ENCODE measurements at places on chromosomes 5 and 9.

- DNase-seq = no peak
Measured at GRCh38 chr9:27880156-27880555, 306.9 kb upstream of the C9orf72 start.

DNA sequence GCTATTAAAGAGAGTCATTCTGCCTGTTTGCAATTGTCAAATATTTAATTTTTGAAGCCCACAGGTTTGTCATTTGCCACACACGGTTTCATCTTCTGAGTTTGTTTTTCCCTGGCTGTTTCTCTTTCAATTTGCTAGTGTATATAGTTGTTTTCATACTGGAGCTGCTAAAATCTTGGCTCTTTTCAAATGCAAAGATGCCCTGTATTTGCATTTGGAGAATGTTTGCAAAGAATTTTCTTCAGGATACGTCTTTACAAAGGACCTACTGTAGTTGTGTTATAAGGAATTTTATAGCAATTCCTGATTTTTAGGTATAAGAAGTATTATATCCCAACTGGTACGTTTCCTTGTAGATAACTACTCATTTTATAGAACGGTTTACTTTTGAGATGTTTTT, 48.0 kb downstream of the IZUMO3 start:
- DNase-seq = no peak

- no peak for DNase-seq
Measured at GRCh38 chr9:132224645-132225044, 62.8 kb downstream of the NTNG2 start.

DNA sequence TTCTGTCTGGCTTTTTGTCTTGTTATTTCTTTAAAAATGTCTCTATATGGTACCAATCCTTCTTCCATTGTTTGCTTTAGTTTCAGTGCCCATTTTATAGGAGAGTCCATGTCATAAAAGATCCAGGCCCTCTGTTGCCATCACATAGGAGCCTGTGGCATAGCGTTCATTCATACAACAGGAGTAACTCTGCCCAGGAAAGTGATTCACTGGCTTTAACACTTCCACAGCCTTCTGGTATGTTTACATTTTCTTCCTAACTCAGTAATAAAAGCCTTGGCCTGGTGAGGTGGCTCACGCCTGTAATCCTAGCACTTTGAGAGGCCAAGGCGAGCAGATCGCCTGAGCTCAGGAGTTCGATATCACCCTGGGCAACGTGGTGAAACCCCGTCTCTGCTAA, 519.3 kb upstream of the PTGER4 start:
- no peak for DNase-seq

DNA sequence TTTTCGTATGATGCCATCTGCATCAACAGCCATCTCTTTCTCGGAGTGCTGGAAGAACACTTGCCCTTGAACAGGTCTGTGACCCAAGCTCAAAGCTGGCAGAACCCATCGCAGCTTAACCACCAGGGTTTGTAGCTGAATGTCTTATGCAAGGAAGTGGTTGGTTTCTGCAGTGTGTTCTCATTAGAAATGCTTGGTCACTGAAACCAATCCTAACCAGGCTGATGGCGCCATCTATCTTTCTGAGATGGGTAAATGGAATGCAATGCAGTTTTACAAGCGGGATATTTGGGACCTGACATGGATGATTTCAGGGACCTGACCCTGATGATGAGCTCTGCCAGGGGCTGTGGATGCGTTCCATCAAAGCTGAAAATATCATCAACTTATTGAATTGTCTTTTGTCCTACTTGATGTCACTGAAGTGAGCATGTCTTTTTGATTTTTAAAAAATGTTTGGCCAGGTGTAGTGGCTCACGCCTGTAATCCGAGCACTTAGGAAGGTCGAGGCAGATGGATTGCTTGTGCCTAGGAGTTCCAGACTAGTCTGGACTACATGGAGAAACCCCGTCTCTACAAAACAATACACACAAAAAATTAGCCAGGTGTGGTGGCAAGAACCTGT, 28.7 kb downstream of the DMRT3 start:
- peak; percentile 66 for DNase-seq

DNA sequence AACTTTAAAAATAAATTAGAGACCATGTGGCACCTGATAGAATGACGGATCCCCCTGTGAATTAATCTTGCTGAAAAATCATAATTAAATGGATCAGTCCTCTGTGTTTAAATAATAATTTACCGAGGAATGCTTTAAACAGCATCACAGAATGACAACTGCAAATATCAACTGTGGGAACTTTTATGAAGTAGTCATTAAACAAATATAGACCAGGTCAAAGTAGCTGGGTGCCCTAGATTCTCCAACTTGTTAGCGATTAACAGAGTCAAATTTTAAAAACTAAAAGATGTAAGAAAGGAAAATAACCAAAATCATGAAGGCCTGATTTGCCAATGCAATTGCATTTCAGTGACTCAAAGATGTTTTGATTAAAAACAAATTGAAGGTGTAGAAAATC, 933.4 kb downstream of the PTPRD start:
- no peak for DNase-seq

DNA sequence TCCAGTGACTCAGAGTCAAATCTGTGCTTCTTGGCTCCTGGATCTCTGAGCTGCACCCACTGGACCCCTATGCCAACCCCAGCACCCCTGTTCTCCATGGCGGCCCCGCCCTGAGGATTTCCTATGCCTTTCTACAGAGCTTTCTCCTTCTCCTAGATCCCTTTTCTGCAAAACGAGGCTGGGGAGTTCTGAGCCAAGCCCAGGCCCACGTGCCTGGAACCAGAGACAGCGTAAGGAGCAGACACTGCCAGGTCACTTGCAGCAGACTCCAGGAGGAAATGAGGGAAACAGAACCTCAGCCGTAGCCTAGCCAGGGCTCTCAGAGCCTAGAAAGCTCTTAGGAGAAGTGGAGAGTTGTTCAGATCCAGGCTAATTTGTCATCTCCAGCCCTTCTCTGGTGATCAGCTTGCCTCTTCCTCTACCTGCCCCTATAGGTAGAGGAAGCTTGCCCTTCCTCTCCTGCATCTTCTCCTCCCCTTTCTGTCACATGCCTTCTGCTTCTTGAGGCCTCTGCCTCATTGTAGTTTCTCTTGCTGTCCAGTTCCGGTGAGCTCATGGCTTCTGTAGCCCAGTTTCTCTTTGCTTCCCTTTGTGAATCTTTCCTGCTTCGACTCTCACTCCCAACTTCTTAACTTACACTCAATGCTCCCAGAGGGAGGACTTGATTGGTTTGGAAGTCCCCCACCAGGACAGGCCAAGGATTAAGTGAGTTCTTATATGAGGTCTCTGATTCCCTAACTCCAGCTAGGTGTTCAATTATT, 163.4 kb downstream of the RGS3 start:
- no peak for DNase-seq

DNA sequence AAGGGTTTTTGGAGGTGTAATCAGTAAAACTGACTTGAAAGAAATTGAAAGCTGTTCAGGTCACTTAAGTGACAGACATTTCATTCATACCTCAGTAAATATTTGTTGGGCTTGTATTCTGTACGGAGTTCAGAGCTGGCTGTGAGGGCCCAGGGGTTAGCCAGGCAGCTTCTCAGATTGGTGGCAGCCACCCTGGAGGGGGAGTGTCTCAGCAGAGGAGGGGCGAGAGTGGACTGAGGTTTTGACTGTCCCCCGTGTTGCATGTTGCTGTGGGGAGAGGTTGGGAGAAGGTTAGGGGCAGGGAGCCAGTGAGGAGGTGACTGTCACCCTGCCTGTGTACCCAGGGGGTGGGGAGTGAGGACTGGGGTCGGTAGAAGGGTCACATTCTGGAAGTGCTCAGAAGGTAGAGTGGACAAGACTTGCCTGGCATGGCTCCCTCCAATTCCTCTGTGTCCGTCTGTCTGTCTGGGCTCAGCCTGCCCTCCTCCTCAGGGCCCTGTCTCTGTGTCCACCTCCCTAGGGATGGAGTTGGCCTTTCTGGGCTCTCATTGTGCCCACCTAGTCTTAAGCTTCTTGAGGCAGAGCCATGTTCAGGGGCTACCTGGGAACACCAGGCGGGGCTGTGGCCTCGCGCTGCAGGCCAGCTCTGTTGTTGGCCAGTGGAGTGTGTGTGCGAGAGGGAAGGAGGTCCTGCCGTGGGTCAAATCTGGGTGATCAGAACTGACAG, 4.4 kb downstream of the PHF2 start:
- no peak for DNase-seq

GRCh38 chr9:92754091-92754745, 10.4 kb downstream of the BICD2 start:
- no peak for DNase-seq

- DNase-seq = no peak
Measured at GRCh38 chr9:105497704-105498103, 49.9 kb downstream of the FSD1L start.

DNA sequence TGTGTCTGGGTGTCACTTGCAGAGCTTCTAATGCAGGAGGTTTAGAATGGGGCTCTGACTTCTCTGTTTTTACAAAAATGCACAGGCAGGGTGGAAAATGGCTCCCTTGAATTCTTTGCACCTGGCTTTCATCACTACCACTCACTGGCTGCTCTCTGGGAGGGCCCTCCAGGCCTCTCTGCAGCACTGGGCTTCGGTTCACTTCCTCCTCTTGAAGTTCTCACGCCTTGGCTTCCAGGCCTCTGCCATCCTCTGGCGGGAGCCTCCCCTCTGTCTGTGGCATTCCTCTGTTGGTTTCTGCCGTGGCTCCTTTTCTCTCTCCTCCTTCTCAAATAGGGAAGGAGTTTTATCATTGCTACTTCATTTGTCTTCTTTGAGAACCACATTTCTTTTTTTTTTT, 2.8 kb upstream of the PRLR start:
- no peak for DNase-seq

DNA sequence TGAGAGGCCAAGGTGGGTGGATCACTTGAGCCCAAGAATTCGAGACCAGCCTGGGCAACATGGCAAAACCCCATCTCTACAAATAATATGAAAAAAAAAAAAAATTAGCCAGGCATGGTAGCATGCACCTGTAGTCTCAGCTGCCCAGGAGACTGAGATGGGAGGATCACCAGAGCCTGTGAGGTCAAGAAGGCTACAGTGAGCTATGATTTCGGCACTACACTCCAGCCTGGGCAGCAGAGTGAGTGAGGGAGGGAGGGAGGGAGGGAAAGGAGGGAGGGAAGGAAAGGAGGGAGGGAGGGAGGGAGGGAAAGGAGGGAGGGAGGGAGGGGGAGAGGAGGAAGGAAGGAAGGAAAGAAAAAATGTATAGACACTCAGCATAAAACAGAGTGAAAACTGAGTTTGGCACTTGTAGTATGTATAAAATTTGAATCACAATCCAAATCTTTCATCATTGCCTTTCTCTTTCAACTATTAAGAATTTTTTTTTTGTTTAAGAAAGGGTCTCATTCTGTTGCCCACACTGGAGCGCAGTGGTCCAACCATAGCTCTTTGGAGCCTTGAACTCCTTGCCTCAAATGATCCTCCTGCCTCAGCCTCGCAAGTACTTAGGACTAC, 27.8 kb downstream of the SERINC5 start:
- DNase-seq = no peak

DNA sequence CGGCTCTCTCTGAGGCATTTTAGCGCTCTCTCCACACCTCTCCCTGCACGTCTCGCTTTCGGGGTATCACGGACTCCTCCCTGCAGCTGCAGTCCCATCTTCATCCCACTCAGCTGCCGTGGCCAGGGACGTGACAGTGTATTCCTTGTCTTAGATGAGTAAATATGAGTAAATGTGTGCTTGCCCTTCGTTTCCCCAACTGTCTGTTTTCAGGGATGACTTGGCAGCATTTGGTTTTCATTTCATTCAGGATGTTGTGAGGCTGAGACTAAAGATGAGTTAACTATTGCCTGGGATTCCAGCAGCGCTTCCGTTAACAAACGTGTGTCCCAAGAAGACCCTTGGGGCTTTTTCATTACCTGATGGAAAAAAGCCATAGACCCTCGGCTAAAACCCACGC, 29.5 kb downstream of the GDNF start:
- no peak for DNase-seq

DNA sequence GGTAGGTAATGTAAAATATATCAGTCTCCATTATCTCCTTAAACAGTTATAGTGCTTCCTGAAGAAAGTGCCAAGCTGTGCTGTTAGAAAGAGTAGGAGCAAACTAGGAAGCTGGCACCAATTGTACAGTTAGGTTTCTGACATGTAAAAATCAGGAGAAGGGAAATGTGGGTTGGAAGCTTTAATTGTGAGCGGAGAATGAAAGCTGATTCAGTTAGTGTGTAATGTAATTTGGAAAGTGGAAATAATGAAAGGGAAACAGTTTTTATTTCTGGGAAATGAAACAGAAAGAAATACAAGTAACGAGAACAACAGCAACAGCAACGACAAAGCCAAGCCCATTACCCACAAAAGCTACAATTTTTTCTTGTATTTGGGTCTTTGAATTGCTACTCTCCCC, 48.8 kb upstream of the JAK2 start:
- peak; percentile 72 for DNase-seq

GRCh38 chr5:174344335-174344734, 298.8 kb downstream of the NSG2 start:
- no peak for DNase-seq

All from inflammatory macrophage treated with lipopolysaccharide for 1 hour (primary cell).